ENCODE measurements at places on chromosomes 7 and 10.

GRCh38 chr10:30378201-30378995, 29.3 kb upstream of the MTPAP start:
- no peak for DNase-seq

DNA sequence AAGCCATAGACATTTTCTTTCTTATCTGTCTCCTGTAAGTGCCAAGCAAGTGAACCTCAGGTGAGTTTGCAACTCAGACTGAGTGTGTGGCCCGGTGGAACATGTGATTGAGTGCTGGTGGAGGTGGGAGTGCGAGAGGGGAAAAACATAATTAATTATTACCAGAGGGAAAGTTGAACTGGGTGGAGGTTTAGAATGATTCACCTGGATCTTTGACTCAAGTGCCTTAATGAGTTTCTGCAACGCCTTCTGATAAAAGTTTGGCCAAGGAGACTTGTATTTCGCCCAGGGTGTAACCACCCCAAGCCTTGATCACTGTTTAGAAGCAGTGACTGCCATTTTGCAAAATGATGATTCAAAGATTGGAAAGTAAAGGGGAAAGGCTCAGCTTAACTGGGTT, 513.9 kb downstream of the GATA3 start:
- no peak for DNase-seq

- DNase-seq = no peak
Observed at GRCh38 chr7:148729984-148730733, 31.5 kb downstream of the CUL1 start.

DNA sequence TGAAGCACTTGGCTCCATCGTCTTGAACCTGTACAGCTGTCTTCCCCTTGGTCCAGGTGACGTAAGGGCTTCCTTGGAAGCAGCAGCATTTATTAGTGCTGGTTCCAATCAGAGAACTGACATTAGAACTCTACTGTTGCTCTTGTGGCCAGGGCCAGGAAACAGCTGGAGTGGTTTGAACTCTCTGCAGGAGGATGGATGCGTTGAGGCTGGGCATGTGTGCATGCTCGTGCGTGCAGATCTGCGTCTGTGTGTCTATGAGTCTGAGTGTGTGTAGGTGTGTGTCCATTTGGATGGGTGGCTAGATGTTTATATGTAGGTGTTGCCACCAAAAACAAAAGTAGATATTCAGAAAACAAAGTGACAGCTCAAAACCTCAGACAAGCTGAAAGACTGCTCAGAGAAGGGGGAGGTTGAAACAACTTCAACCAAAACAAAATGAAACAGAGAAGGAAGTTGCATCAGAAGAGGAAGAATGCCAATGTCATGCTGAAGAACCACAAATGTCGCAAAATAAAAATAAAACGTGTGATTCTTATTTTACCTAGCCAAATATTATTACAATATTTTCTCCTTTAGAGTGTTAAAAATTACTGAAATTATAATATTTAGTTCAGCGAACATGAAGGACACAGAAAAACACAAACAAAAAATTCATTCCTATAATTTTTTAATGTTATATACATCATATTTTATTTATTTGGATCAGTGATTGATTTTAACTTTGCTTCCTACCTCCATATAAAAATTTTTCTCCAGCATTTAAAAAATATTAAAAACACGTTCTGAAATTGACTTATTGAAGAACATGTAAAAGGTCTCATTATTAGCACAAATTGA, 96.1 kb upstream of the MKLN1 start:
- DNase-seq = peak; percentile 19

- DNase-seq = no peak
Observed at GRCh38 chr10:7250236-7250635, 160.6 kb downstream of the SFMBT2 start.

DNA sequence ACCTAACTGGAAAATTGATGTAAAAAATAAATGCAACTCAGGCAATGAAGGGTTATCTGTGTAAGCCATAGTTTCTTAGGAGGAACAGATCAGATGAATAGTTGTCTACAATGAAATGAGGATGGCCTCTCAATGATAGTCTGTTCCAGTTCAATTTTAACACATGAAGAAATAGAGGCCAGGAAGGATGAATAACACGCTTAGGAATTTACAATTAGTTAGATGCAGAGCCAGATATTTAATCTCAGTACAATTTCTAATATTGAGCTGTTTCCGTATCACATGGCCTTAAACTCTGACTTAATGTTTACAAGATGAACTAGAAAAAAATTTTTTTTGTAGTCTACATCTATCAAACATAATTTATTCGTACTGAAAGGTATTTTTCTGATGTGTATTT, 176.6 kb downstream of the GALNT11 start:
- no peak for DNase-seq

DNA sequence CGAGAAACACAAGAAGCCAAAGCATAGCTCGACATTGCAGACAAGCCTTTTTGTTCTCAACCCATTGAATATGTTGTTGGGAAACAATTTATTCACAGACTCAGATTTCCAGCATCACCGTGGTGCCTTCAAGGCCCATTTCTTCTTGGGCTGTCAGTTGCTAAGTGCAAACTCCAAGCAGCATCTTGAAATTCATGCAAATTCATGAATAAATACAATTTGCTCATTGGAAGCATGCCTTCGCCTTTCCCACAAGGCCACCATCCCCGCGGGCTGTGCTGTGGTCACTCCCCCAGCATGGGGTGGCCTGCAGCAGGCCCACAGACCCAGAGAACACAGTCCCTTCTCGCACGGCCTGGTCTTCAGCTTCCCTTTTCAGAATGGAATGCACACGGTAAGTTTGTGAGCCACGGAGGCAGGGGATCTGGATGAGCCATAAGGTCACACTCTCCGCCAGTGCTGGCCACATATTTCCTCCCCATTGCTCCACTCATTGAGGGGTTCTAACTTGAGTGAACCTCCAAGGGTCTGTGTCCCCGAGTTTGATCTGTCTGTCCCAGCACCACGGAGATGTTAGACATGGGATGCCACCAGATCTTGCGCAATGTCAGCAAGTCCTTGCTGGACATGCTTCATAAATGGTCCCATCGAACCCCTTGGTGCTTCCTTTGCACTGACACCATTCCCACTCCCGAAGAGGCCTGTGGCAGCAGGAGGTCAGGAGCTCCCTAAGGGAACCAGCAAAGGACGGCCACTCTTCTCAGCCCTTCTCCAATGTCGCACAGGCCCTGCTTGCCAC, 109.5 kb downstream of the GFRA1 start:
- no peak for DNase-seq

DNA sequence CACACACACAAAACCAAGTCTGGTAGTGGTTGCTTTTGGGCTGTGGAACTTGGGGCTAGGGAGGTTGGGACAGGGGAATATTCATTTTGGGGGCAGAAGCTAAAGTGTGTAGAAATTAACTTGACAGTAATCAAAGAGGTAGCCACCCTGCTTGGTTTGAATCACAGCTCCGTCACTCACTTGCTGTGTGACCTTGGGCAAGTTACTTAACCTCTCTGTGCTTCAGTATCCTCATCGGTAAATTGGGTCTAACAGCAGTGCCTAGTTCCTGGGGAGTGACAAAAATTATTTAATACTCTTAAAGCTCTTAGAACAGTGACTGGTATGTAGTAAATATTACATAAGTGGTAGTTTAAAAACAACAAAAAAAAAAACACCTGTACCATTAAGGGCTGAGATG, 489.8 kb downstream of the SDK1 start:
- no peak for DNase-seq

- DNase-seq = no peak
Observed at GRCh38 chr7:126700807-126701604, 551.7 kb downstream of the GRM8 start.

- DNase-seq = no peak
Observed at GRCh38 chr10:35532141-35532540, 73.0 kb upstream of the GJD4 start.

GRCh38 chr7:54242776-54243175, 299.4 kb upstream of the VSTM2A start:
- DNase-seq = no peak

DNA sequence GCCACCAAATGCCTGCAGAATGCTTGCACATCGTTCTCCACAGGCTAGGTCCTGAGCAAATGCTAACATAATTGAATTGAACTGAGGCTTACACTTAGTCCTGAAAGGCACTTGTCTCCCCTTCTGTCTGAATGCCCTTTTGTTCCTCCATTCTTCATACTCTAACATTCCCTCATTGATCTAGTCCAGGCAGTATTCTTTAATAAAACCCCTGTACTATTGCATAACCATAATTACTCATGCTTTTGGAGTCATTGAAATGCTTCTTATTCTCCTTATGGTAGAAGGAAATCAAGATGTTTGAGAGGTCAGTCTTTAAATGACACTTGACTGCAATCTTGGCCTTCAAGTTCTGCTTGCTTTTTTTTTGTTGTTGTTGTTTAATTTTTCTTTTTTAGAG, 7.1 kb downstream of the PI4K2A start:
- no peak for DNase-seq

- no peak for DNase-seq
Observed at GRCh38 chr7:20440472-20441105, 109.9 kb downstream of the ITGB8 start.

DNA sequence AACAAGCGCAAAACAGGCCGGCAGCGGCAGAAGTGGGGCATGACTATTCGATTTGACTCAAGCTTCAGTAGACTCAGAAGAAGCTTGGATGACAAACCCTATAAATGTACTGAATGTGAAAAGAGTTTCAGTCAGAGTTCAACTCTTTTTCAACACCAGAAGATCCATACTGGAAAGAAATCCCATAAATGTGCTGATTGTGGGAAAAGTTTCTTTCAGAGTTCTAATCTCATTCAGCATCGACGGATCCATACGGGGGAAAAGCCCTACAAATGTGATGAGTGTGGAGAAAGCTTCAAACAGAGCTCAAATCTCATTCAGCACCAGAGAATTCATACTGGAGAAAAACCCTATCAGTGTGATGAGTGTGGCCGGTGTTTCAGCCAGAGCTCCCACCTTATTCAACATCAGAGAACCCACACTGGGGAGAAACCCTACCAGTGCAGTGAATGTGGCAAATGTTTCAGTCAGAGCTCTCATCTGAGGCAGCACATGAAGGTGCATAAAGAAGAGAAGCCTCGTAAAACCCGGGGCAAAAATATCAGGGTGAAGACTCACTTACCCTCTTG, 2.8 kb downstream of the ZNF22 start:
- no peak for DNase-seq

GRCh38 chr7:73856941-73857340, 4.0 kb upstream of the TMEM270 start:
- no peak for DNase-seq

- no peak for DNase-seq
Observed at GRCh38 chr10:95125582-95125981, 56.3 kb upstream of the CYP2C8 start.

GRCh38 chr7:25379351-25380300, 151.3 kb upstream of the NPVF start:
- no peak for DNase-seq

DNA sequence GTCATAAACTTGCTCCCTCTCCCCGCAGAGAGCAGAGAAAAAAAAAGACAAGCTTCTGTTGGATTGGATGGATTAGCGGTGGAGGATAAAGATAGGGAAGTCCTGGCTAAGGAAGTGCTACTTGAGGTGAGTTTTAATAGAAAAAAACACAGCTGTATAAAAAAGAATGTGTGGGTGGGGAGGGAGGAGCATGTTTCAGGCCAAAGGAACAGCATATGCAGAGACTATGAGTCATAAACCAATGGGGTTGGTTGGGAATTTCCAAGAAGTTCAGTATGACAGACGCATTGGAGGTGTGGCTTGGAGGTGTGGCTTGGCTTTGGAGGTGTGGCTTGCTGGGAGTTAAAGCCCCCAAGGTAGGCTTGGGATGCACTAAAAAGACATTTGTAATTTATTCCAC, 103.0 kb upstream of the LSM8 start:
- no peak for DNase-seq

DNA sequence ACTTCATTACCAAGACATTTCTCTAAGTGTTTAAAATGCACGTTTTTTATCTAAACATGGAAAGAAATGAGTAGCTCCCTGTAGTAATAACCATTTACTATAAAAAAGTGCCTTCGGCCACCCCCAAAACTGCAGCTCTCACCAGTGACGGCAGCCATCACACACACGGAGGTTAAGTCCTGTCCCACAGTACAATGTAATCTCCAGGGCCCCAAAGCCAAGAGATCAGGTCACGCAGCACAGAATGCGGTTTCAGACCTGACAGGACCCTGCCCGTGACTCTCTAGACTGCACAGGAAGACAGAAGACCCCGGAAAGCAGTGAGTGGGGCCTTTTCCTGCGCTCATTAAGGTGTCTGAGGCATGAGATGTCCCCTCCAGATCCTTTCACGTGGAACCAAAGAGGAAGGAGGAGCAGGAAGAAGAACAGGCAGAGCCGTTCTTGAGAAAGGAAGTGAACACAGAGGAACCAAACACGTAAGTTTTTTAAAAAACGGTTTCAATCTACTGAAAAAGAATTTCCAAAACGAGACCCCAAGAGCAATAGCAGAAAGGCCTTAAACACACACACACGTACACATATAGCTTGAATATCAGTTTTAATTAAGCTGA, 125.7 kb downstream of the ZMYND11 start:
- no peak for DNase-seq

- DNase-seq = no peak
Observed at GRCh38 chr10:98340261-98340939, 72.4 kb upstream of the LOXL4 start.

Measured in activated gamma-delta T cell (primary cell).